Colonic mucosa (tissue), 4 donors: ENCODE measurements at places on chromosomes 16 and 17.

GRCh38 chr17:77286641-77287431 lies 146.1 kb downstream of the SEC14L1 start:
- peak; percentile 90 for DNase-seq

DNA sequence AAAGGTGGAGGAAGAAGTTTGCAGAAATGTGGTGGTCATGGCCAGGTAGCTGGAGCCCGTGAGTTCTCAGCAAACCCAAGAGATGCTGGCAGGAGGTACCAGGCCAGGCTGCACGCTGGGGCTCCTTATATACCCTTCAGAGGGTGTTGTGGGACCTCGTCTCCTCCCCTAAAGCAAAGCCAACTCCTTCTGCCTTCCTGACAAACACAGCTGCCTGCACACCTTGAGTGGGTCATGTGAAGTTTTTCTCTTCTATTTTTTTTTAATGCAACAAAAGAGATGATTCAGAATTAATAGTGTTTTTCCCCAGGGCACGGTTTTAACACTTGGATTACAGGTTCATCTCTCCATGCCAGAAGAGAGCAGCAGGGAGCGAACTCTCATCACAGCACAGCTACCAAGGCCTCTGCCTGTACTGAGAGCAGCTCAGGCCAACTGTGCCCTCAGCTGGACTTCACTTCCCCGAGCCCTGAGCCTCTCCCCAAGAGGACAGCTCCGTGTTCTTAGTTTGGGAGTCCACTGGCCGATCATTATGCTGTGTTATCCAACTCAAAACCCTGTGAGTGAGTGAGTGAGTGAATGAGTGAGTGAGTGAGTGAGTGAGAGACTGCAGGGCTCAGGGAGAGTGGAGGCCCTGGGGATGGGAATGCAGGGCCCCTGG lies at the start of gene KRT15:
Gene KRT15 (minus strand): TSS at position 102 of the 661 bp plus-strand sequence. CDS start 63 bp downstream, at position 39.
- no peak for DNase-seq

DNA sequence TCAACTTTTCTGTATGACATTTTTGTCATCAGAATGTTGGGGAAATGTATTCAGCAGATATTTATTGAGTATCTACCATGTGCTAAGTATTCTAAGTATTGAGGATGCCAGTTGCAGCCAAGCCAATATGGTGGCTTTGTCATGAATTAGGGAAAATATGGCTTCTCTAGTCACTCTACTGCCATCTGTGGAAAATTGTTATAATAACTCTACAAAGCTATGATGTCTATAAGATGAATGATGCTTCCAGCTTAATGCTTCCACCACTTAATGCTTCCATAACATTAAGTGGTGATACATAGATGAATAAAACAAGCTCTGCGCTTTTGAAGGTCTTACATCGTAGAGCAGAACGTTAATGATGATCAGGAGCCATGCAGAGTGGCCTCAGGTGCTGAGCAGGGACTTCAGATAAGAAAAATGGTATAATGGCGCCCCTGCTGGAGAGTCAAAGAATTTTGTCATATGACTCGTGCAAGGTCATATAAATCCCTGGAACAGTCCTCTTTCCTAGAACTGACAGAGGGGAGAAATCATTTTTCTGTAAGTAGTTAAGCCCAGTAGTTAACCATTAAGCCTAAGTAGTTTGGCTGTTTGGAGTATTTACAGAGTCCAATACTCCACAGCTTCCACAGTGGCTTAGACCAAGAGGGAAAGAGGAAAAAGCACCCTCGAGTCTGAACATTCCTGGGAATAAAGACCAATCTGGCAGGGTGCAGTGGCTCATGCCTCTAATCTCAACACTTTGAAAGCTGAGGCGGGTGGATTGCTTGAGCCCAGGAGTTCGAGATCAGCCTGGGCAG lies 2.7 kb upstream of the TMIGD1 start:
- peak; percentile 79 for DNase-seq

DNA sequence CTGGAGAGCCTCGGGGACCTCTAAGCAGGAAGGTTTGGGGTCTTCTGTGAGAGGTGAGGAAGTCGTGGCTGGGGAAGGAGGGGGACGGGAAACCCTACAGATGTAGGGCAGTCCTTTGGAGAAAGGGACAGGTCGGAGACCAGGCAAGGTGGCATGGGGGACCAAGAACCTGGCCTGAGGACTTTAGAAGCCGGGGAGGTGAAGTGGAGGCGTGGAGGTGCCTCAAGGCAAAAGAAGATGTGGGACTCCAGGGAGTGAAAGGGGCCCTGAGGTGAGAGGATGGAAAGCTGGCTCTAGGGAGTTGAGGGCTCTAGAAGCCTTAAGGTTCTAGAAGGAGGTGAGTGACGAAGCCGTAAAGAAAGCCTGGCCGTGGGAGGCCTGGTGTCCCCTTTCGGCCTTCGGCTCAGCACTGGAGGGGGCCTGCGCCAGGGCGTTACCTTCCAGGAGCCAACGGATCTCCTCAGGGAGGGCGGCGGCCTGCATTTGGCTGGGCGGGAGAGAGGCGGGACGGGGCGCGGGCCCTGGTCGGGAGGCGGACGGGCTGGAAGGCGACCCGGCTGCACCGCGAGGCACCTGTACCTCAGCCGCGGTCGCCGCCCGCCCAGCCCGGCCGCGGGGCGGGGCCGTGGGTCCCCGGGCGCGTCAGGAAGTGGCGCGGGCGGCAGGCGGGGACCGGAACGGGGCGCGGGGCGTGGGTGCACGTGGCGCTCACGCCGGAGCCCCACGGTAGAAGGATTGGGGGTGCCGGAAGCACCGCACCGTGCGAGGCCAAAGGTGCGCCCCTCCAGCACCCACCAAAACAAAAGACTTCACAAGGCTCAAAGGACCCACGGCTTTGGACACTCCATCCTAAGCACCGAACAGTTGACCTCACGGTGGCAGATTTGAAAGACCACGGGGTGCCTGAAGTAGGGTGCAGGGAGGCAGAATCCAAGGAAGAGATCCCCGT lies at the start of gene SKAP1:
Gene SKAP1 (minus strand): TSS at position 577 of the 949 bp plus-strand sequence.
- DNase-seq, result peak; percentile 66

- DNase-seq, result peak; percentile 88
Observed at GRCh38 chr16:66953462-66954096, 7.5 kb upstream of the CES3 start.

DNA sequence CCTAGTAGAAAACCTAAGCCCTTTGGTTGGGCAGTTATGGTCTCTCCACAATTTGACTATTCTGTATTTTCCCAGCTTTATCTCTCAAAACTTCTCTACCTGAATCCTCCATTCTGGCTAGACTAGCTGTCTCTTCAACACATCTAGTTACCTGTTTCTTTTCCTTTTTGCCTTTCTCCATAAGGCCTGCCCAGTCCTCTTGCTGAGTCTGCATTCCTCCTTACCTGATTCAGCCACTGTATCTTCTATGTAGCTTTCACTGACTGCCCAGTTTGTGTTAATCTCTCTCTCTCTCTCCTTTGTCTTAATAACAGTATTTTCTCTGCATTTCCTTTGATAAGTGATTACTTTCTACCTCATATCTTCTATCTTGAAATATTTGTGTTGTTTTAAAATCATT lies 2.1 kb upstream of the EVI2A start:
- DNase-seq, result no peak

DNA sequence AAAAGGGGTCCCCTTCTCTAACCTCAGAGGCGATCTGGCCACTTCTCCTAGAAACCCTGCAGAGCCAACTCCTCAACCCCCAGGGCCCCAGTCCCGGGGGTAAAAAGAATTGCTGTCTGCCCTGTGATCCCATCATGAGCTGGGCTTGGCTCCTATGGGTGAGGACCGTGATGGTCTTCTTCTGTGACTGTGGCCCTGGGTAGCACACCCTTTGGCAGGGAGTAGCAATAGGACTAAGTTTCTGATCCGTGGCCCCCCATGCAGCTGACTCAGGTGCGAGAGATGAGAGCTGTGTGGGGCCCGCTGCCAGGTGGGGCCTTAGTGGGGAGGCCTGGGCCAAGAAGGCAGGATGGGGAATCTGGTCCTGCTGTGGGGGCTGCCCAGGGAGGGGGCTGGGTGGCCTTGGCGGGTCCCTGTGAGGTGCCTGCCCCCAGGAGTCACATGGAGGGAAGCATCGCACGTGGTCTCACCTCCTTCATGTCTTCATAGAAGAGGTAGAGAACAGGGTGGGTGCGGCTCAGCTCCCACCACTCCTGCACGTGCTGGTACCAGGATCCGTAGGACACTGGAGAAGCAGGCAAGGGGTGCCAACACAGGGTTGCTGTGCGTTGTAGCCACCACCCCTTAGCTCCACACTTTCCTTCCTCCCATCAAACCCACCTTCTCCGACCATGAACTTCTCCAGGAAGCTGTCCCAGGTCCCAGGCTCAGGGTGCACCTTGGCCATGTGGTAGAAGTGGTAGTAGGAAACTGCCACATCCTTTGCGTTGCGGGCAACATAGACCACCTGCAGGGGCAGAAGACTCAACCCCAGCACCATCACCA lies 3.3 kb downstream of the SULT1A1 start:
- no peak for DNase-seq

- no peak for DNase-seq
Observed at GRCh38 chr17:59561042-59561441, 4.4 kb upstream of the DHX40 start.

GRCh38 chr17:74833501-74834377 lies 25.9 kb downstream of the GRIN2C start:
- no peak for DNase-seq

DNA sequence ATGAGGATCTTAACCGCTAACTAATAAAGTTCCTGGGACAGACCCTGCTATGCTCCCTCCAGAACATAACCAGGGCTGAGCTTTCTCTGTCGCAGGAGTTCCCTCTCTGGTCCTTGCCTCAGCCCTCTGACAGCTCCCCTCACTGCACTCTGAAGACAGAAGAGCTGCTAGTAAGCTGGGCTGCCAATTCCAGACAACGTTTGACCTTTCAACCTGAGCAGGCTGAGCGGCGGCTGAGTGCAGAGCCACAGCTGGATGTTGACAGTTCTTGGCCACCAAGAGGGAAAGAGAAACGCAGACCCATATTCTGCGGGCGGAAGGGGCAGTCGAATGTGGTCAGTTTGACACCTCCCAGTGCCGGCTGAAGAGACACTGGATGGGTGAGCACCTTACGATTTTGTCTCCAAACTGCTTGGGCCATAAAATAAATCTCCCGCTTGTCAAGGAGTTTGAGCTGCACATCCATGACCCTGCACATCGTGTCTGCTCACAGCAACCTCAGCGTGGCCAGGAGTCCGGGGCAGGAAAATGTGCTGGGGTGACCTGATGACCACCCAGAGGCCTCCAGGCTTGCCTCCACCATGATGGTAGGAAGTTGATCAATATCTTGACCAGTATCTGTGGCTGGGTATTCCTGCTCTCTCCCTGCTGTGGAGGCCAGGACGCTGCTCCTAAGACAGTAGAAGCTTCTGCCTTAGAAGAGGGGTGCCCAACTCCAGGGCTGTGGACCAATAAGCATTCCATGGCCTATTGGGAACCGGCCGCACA lies 209.2 kb downstream of the PARN start:
- no peak for DNase-seq

DNA sequence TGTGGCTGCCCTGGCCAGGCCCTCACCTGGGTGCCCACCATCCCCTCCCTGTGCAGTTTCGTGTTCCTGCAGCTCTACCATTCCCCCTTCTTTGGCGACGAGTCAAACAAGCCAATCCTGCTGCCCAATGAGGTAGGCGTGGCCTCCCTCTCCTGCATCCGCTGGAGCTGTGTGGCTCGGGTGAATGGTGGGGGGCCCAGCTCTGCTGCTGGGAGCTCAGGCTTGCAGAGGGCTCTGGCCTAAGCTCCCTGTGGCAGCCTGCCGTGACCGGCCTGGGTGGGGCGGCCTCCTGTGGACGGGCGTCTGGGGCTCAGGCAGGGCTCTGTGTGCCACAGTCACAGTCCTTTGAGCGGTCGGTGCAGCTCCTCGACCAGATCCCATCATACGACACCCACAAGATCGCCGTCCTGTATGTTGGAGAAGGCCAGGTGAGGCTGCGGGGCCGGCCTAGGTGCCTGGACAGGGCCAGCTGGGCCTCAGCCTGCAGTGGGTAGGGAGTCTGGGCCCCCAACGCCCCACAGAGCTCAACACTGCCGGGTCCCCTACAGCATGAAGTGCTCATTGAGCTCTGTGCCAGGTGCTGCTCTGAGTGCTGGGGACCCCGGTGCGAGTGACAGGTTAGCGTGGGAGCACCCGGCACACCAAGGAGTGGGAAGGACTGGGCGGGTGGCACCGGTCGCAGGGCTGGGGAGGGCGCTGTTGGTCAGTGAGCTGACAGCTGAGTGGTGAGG lies 37.3 kb downstream of the TSC2 start:
- DNase-seq, result no peak

GRCh38 chr17:3917391-3917931 lies 1.2 kb upstream of the P2RX1 start:
- peak; percentile 87 for DNase-seq

DNA sequence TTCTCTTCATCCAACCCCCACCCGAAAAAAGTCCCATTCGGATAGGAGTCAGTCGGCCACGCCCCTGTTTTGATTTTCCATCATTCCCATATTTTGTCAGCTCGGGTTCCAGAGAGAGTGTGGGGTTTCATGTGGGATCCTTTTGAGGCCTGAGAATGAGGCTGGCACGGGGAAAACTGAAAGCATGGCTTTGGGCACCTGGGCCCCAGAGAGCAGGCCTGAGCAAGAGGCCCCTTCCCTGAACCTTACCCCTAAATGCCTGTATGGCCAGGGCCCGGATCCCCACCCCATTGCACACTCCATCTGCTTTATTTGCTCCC lies 4.6 kb upstream of the HOXB4 start:
- DNase-seq, result no peak

GRCh38 chr16:83972256-83973008 lies 4.4 kb downstream of the NECAB2 start:
- DNase-seq, result no peak

GRCh38 chr17:494601-495265 lies 142.1 kb upstream of the RPH3AL start:
- no peak for DNase-seq

DNA sequence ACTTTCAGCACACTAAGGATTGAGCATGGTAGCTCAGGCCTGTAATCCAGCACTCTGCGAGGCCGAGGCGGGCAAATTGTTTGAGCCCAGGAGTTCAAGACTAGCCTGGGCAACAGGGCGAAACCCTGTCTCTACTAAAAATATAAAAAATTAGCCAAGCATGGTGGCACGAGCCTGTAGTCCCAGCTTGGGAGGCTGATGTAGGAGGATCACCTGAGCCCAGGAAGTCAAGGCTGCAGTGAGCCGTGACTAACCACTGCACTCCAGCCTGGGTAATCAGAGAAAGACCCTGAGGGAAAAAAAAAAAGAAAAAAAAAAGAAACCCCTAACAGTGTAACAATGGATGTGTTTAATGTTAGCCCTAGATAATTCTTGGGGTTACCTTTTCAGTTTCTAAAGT lies 24.0 kb downstream of the PARN start:
- DNase-seq, result no peak

DNA sequence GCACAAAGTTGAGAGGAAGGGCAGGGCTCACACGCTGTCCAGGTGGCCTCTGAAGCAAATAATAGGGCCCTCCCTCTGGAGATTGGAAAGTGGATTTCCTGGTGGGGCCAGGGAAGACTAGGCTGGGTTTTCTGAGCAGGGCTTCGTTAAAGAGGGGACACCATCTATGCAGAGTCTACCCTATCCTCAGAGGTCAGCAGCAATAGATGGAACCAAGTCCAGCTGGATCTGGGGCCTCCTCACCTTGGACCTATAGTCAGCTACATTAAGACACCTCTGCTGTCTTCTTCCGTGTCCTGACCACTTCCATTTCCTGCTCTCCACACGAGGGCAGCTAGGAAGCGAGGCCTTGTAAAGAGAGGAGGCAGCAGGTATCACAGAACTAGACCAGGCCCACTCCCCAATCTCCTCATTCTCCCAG lies 14.7 kb upstream of the ST6GALNAC1 start:
- DNase-seq, result peak; percentile 67

- DNase-seq, result no peak
Observed at GRCh38 chr17:55326030-55326429, 61.3 kb downstream of the HLF start.
